ENCODE measurements at places on chromosomes 2 and 18.

DNA sequence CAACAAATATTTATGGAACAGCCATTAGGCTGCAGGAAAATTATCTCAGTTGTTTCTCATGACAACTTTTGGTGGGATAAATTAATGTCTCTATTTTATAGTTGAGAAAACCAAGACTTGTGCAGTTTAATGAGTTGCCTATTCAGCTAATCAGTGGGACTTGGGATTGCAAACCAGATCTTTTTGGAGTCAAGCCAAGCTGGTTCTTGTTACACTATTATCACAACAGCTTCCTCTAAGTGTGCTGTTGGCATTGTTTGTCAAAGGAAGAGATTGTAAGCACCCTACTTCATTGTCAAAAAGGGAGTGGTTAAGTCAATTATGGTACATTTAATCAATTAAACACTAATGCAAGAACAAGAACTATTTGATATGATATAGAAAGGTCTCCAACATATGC is 119.2 kb downstream of the PAX3 start:
- no peak for DNase-seq

GRCh38 chr18:45793264-45793965 is 32.1 kb upstream of the SIGLEC15 start:
- DNase-seq = peak; percentile 31

- DNase-seq = no peak
These were observed 764.3 kb downstream of the METTL4 start for GRCh38 chr18:1806884-1807615.

GRCh38 chr2:26491563-26492167 is 13.7 kb upstream of the OTOF start:
- peak; percentile 45 for DNase-seq

DNA sequence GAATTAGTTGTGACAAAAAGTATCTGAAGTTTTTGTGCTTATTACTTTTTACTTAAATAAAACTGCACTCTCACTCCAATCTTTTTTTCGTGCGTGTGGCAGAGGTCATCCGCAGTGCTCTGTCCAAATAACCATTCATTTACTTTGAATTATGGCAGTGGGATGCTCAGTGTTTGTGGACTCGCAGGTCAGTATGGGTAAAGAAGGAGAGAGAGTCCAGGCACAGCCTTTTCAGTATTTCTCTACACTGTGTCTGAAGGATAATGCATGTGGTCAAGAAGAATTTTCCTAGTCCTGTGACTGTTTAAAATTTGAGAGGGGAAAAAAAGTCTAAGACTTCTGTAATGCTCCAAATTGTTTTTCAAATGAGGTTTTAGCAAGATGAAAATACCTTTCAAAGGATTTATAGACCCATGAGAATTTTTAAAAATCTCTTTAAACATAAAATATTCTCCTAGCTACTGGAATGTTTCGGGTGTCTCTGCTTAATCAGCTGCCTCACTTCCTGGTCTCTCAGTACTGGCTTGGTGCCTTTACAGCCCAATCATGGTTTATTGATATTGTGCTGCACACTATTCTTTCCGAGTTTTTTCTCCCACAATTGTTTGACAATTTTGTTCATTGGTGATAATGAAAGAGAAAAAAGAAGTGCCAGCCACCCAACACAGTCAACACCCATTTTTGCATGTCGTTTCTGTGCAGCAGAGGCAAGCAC is 453.2 kb downstream of the PTPRM start:
- DNase-seq = no peak

DNA sequence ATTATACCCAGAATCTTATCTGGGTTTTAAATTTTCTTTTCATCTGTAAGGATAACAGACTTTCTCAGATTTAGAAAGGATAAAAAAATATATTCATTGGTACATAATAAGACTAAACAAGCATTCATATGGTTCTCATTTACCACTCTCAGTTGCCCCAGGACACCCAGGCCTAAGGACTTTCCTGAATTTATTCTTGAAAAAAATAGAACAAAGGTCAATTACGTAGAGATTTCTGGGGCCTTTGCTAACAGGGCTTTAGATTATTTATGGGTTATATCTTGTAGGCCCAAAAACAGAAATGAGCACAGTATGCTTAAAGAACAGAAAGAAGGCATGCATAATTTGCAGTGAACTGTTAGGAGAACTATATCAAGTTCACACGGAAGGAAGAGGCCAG is 269.0 kb upstream of the COL3A1 start:
- DNase-seq = no peak

DNA sequence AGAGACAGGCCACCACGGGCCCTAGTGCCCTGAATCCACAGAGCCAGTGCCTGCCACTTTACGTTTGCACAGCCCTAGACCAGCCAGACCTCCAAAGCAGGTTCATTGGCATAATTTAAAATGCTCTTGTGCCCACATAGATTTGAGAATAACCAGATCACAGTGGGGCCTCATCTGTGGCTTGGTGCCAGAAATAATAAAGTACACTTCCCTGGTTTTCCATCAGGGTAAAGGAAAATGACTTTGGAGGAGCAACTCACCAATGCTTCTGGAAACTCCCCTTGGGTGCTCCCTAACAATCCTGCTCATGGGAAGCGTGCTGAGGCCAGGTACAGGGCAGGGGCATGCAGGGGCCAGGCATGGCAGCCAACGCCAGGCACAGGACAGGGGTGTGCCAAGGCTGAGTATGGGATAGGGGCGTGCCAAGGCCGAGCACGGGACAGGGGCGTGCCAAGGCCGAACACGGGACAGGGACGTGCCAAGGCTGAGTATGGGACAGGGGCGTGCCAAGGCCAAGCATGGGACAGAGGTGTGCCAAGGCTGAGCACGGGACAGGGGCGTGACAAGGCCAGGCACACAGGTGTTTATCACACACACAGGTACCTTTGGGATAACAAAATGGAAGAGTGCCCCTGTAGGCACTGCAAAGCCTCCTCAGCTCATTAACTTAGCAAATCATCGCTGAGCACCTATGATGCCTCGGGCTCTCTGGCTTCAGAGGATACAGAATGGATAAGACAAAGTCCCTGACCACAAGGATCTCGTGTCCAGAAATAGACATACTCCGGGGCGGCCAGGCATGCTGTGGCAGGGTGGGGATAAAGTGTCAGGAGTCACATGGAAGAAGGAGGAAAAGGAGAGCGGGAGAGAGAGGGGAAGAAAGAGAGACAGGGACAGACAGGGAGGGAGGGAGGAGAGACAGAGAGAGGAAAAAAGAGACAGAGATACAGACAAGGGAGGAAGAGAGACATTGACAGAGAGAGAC is 334.7 kb downstream of the EIPR1 start:
- no peak for DNase-seq

GRCh38 chr2:236840857-236841256 is 244.8 kb upstream of the COPS8 start:
- DNase-seq = no peak

GRCh38 chr2:75592888-75593287 is 32.1 kb upstream of the EVA1A start:
- DNase-seq = no peak

GRCh38 chr2:121748202-121748601 is 7.2 kb upstream of the TSN start:
- DNase-seq = peak; percentile 16

DNA sequence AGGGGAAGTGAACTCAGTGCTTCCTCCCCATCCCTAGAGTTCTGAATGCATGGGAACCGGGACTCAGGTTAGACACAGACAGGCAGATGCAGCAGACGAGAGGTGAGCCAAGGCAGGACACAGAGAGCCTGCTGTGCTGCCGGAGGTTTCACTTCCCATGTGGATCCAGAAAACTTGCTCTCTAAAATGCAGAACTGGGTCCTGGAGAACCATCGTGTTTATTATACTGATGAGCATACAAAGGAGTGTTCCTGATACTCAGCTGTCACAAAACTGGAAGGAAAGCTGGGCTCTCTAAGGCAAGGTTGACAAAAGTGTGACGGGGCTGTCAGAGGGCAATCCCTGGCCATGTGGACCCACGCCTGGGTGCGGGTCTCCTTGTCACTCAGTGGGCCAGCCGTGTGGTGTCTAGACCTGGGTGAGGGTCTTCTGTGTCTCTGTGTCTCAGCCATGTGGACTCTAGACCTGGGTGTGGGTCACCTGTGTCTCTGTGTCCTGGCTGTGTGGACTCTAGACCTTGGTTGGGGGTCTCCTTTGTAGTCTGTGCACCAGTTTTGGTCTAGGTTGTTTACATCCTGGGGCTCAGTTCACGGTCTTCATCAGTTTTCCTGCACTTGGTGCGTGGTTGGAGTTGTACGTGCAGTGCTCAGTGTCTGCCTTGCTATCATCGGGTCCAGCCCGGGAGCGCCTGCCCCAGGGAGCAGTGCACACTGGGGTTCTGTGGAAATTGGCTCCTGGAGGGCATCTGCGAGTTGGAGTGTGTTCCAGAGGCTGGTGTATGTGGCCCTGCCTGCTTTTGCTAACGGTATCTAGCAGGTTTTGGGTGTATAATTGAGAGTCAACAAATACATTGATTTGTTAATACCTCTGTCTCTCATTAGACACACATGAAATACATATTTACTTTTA is 141.1 kb downstream of the ATP9B start:
- DNase-seq = no peak

DNA sequence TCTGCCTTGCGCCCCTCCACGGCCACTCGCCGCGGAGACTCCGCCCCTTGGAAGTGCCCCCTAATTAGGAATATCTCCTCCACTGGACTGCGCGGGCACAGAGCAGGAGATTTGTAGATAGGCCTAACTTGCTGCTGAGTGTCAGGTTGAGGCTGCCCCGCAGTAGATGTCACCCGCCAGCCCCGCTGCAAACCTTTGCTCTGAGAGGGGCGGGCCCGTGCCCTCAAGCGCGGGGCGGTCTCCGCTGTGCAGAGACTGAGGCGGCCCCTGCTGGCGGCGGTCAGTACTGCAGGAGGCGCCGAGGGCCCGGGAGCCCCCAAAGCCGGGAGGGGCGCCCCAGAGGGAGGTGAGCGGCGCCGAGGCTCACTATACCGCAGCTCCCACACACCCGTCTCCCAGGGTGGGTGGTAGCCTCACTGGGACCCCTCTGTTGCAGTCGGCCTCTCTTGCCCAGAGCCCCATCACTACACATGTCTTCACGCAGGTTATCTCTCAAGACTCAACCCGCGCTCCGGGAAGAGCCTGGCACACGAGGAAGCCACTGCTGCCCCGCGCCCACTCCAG is 2.9 kb upstream of the NEURL3 start:
- DNase-seq = peak; percentile 45

DNA sequence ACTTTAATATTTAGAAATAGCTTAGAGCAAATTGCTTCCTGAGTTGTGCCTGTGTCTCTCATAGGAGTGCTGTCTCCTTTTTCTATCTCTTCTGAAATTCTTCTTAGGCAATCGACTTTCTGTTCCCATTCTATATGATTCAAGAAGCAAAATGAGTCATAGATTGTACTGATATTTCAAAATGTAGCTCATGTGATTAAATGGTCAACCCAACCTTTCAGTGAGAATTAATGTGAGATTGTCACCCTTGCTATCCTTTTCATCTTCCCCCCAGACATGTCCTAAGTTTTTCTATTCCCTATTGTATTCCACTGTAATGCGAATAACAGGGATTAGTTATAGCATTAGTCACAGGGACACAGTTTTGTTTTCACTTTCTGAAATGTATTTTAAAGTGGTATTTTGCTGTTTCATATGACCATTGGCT is 413.6 kb downstream of the THSD7B start:
- no peak for DNase-seq

DNA sequence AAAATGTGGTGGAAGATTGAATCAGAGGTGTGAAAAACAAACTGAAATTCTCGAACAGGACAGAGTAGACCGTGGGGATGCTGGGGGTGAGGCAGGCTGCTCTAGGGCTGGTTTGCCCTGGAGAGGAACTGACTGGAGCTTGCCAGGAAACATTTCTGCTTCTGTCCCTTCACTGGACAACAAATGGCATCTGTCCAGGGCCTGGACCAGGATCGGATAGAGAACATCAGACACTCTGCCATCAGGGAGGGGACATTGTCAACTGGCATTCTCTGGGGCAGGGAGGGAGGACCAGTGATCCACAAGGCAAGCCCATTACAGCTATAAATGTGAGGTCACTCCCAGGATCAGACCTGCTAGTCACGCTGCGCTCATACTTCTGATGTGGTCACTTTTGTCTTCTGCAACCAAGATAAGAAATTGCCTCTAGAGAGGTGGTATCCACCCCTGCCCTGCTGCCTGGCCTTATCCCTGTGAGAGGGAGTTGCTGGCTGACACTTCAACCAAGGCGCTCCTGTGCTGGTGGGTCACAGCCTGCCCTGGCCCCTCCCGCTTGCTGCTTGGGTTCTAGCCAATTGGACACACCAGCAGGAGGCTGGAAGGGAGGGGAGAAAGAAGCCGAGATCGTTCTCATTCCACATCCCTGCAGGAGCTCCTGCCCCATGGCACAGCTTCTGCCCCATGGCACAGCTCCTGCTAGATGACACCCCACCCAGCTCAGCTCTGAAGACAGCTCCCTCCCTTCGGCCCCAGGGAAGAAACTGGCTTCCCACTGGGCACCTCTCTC is 8.7 kb downstream of the NPPC start:
- DNase-seq = no peak

DNA sequence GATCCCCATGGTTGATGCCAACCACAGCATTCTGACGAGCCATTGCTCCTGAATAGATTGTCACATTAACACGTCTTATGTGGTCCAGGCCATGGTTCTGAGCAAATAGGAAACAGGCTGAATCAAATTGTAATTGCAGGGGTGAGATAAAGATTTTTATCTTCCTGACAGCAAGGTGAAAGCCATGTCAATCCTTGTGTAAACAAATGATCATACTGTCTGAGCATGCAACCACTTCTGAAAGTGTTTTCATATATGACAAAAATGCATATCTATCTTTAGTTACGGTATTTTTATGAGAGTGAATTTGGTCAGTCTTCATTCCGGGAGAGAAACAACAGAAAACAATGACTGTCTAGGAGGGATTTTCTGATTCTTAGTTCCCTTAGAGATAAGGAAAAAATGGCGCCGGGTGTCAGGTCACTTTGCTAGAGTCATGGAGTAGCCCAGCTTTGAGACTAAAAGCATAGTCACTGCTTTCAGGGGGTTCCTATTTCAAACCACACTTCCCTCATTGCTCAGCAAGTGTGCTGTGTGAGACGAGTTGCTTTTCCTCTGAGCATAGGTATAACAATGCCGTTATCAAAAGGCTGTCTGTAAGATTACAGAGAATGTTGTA is 958.9 kb downstream of the DCDC2C start:
- DNase-seq = no peak

DNA sequence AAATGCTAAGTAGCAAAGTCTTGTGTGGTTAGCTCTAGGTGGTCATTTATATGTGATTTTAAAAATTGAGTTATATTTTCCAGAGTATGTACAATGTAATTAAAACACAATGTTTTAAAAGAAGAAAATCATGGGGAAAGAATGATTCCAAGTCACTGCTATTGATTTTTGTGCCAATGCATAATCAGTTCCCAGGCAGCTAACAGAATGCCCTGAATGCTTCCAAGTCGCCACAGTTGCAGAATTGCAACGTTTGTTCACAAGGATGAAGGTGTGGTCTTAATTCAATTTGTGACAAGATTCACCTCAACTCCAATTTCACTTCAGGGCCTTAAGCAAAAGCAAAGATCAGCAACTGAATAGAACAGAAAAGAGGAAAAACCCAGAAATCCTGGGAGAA is 200.4 kb downstream of the SPP2 start:
- no peak for DNase-seq
